ENCODE measurements at places on chromosomes 5 and 9. TPM values are rescaled to one million over a fixed set of nuclear protein-coding genes. Genes with fewer than 3 reads are reported as not detected.

DNA sequence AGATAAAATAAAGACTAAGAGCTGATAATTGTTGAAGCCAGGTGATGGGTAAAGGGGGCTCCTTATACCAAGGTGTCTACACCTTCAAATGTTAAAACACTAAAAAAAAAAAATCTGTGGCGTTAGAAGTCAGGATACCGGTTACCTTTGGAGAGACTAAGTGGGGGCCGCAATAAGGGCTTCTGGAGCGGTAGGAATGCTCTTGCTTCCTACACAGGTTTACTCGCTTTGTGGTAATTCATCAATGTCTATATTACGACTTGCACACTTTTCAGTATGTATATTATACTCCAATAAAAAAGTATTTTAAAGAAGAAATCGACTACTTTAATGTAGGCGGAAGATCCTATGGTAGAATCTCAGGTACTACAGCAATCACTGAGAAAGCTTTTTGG is 12.5 kb downstream of the MRPS27 start:
- no peaks in the 10 kb centered on the region for H3K4me1 ChIP-seq
- H3K27me3 ChIP-seq: no peaks in the 10 kb centered on the region
- peaks cover 5% of the 10 kb centered on the region for H3K36me3 ChIP-seq
- H3K27ac ChIP-seq: peak overlapping the region; percentile 58
- H3K4me3 ChIP-seq: peak overlapping the region; percentile 58

GRCh38 chr9:93951655-93952118 is 3.5 kb downstream of the BARX1 start:
- H3K27ac ChIP-seq: no peak overlapping the region
- no peaks in the 10 kb centered on the region for H3K36me3 ChIP-seq
- peaks cover 93% of the 10 kb centered on the region for H3K27me3 ChIP-seq
- no peak for DNase-seq
- H3K4me1 ChIP-seq: peaks cover 2% of the 10 kb centered on the region
- H3K4me3 ChIP-seq: no peak overlapping the region

DNA sequence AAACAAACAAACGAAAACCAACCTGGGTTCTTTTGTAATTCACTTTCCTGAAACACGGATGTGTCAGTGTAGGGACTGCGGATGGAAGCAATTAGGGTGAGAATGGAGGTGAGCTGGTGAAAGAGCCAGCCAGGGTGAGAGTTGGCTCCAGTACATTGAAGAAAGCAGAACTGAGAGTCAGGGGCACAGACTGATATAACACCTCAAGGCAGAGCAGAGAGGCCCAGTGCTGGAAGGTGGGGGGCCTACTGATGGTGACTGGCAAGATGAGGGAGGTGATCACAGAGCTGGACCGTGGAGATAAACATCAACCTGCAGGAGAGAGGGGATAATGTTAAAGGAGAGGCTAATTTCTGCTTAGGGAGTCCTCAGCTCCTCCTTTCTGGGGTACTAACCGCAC is 221.1 kb downstream of the MAN2A1 start:
- no peak overlapping the region for H3K4me3 ChIP-seq
- DNase-seq: no peak
- no peaks in the 10 kb centered on the region for H3K36me3 ChIP-seq
- no peaks in the 10 kb centered on the region for H3K4me1 ChIP-seq

GRCh38 chr9:224582-225520 is 10.2 kb downstream of the DOCK8 start:
- H3K4me1 ChIP-seq: no peaks in the 10 kb centered on the region
- no peak for DNase-seq
- no peaks in the 10 kb centered on the region for H3K36me3 ChIP-seq
- no peaks in the 10 kb centered on the region for H3K27me3 ChIP-seq

DNA sequence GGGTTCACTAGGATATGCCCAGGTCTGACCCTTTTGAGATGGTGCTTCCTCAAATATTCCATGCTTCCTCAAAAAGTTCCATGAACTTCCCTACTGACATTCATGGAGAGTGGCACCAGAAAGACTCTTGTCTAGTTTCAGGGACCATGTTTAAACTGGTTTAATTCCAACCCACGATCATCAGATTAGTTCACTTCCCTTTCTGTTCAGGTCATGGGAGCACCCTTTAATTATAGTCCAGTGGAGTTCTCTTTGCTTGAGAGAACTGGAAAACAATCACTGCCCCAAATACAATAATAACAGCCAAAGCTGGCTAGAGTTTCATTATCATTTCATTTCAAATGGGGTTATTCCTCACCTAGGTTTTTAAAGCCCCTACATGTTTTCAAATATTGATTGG is 9.7 kb upstream of the ERBIN start:
- peaks cover 2% of the 10 kb centered on the region for H3K4me1 ChIP-seq
- H3K27ac ChIP-seq: no peak overlapping the region
- DNase-seq: no peak
- no peak overlapping the region for H3K4me3 ChIP-seq

- H3K27ac ChIP-seq: no peak overlapping the region
- H3K4me3 ChIP-seq: no peak overlapping the region
- no peaks in the 10 kb centered on the region for H3K27me3 ChIP-seq
These were observed 168.8 kb upstream of the SLC27A6 start for GRCh38 chr5:128796506-128796905.

GRCh38 chr9:98430535-98431292 is 175.3 kb upstream of the TBC1D2 start:
- H3K4me3 ChIP-seq: no peak overlapping the region
- peak; percentile 50 for DNase-seq
- 0 out of 2 replicates have a peak, but pooled peaks cover 2% of the 10 kb centered on the region for H3K27me3 ChIP-seq
- peaks cover 12% of the 10 kb centered on the region for H3K4me1 ChIP-seq
- no peak overlapping the region for H3K27ac ChIP-seq

The CSF2 gene
- not detected for total RNA-seq

The LRSAM1 gene
- 3.3 TPM for total RNA-seq
